ENCODE measurements at places on chromosomes 1 and 21.

DNA sequence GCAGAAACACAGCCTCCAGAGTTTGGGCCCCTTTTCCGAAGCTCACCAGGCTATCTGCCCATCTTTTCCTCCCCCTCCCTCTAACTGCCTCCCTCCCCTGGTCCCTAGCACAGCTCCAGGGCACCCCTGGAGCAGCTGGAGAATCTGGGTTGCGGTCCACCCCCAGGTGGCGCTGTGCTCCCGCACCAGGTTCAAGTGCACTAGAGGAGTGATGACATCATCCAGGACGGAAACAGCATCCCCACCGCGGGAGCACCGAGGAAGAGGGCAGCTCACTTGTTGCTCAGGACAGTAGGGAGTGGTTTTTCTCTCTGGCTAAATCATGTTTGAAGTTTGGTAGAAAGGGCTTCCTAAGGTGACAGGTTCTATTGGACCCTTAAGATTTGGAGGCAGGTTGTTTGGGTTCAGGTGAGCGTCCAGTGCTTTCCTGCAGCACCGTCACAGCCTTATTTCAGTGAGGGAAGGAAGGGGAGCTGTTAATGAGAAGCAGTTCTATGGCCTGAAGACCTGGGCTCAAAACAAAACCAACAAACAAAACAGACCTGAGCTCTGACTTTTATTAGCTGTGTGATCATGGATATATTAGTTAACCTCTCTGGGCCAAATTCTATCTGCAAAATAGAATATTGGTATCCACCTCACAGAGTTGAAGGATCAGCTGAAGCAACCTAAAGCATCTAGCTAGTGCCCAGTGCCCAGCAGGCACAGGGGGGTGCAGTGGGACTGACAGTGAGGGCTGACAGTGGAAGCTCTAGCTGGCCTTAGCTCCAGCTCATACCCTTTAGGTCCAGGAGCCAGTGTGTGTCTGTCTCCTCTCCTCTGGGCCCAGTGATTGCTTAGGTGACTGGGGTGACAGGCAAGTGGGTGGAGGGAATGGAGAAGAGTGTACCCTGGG lies 7.5 kb downstream of the SHISA4 start:
- DNase-seq = peak; percentile 50

DNA sequence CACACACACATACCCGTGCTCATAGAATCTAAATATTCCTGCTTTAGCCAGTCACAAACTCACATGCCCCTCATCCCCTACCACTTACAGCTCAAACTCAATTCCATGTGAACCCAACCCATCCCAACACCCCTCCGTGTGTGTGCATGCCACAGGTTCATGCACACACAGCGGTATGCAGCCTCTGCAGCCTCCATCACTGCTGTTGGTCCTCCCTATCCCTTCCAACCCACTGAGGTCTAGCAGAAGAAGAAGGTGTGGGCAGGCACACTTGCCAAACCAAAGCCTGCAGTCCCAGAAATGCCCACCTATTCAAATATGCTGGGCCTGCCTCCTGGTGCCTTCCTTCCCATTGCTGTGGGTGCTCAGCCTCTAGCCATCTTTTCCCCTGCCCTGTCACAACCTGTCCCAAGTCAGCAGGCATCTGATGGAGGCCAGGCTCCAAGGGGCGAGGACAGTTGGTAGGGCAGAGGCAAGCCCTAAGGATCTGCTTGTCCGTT lies 26.2 kb downstream of the SLC2A1 start:
- DNase-seq = no peak

DNA sequence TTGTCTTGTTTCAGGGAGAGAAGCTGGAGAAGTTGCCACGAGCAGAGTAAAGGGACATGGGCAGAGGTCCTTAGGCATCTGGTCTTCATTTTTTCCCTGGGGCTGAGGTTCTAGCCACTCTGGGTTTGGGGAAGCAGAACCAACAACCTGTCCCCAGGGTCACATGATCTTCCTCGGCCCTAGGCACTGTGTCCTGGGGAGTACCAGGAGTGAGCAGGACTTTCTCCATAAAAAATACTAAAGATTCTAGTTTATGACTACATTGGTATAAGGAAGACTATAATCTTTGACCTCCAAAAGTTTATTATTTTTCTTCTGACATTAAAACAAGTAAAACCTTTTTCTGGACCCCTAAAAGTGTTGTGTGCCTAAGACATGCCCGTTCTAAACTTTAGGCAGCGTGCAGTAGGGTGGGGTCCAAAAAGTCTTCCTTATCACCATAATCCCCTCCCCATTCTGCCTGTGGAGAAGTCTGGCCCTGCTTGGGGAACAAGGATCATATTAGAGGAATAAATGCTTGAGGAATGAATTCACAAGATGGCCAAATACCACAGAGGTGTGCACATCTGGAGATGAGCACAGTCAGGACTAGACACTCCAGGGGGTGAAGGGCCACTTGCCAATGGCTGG lies 19.3 kb upstream of the IGSF3 start:
- DNase-seq = no peak

- no peak for DNase-seq
Measured at GRCh38 chr1:157948312-157949073, 45.0 kb upstream of the KIRREL1 start.
